ENCODE measurements at places on chromosomes 13 and 19. TPM values are rescaled to one million over a fixed set of nuclear protein-coding genes. Genes with fewer than 3 reads are reported as not detected.

Gene CEACAM3
- total RNA-seq: not detected

Gene C1QTNF9
- total RNA-seq: not detected

Gene TYROBP
- not detected for total RNA-seq

Gene ODAD3
- total RNA-seq: 0.30 TPM

Gene FLT3LG
- total RNA-seq: 2.1 TPM

Gene ZNF682
- total RNA-seq: 3.5 TPM

Gene ZNF112
- 9.2 TPM for total RNA-seq

Gene MBD3L2
- not detected for total RNA-seq

Gene ZNF850
- 7.5 TPM for total RNA-seq

Gene OR10H1
- not detected for total RNA-seq

Gene DAND5
- not detected for total RNA-seq

Gene IL11
- total RNA-seq: 33.9 TPM

Gene S1PR5
- 5.4 TPM for total RNA-seq

Gene TTC9B
- not detected for total RNA-seq

Gene ZNF154
- 4.9 TPM for total RNA-seq

Gene ATP1A3
- 0.14 TPM for total RNA-seq

Gene RUVBL2
- total RNA-seq: 217 TPM

Gene SLITRK6
- not detected for total RNA-seq

Gene FOXO1
- total RNA-seq: 6.6 TPM

Gene LILRA1
- not detected for total RNA-seq

Gene LEUTX
- not detected for total RNA-seq

Gene GMIP
- 10.3 TPM for total RNA-seq

Gene CBARP
- total RNA-seq: 9.7 TPM

Gene LNX2
- total RNA-seq: 8.9 TPM

Gene CD37
- under 0.01 TPM for total RNA-seq

Gene FGF21
- not detected for total RNA-seq
